ENCODE measurements at places on chromosomes 5 and 9. TPM values are rescaled to one million over a fixed set of nuclear protein-coding genes. Genes with fewer than 3 reads are reported as not detected.

GRCh38 chr5:10761185-10761932, at the start of gene DAP:
TSS of gene DAP (minus strand) at chr5:10761234. CDS start at chr5:10761068, 166 bp downstream.
- no peaks in the 10 kb centered on the region for H3K36me3 ChIP-seq
- peaks cover 26% of the 10 kb centered on the region for H3K4me1 ChIP-seq
- peak within 1 kb of the TSS; percentile 68 for H3K4me3 ChIP-seq
- no peaks in the 10 kb centered on the region for H3K27me3 ChIP-seq
- peak; percentile 96 for DNase-seq

- peaks cover 8% of the 10 kb centered on the region for H3K4me1 ChIP-seq
- H3K27ac ChIP-seq = no peak overlapping the region
- no peaks in the 10 kb centered on the region for H3K36me3 ChIP-seq
- no peaks in the 10 kb centered on the region for H3K27me3 ChIP-seq
These were observed 150.3 kb upstream of the PCA3 start for GRCh38 chr9:76613974-76614373.

GRCh38 chr9:93223260-93224180, 39.6 kb downstream of the WNK2 start:
- H3K36me3 ChIP-seq = no peaks in the 10 kb centered on the region
- H3K4me3 ChIP-seq = no peak overlapping the region
- DNase-seq = no peak
- no peak overlapping the region for H3K27ac ChIP-seq
- H3K27me3 ChIP-seq = no peaks in the 10 kb centered on the region
- H3K4me1 ChIP-seq = peaks cover 3% of the 10 kb centered on the region

GRCh38 chr5:156043351-156043750, 283.6 kb upstream of the SGCD start:
- H3K36me3 ChIP-seq = no peaks in the 10 kb centered on the region
- H3K27me3 ChIP-seq = no peaks in the 10 kb centered on the region

GRCh38 chr9:17319864-17320263, 185.0 kb downstream of the CNTLN start:
- H3K36me3 ChIP-seq = no peaks in the 10 kb centered on the region
- no peak for DNase-seq
- no peaks in the 10 kb centered on the region for H3K27me3 ChIP-seq
- H3K4me3 ChIP-seq = no peak overlapping the region

Gene FGD3
- total RNA-seq = 167 TPM

Gene TAS2R1
- total RNA-seq = not detected

Gene IFNA13
- not detected for total RNA-seq

Gene P4HA2
- 0.25 TPM for total RNA-seq

Measured in B cell (primary cell).